ENCODE measurements at places on chromosomes 4 and X.

- no peak for DNase-seq
These were observed 220.7 kb downstream of the HS6ST2 start for GRCh38 chrX:132737743-132738142.

DNA sequence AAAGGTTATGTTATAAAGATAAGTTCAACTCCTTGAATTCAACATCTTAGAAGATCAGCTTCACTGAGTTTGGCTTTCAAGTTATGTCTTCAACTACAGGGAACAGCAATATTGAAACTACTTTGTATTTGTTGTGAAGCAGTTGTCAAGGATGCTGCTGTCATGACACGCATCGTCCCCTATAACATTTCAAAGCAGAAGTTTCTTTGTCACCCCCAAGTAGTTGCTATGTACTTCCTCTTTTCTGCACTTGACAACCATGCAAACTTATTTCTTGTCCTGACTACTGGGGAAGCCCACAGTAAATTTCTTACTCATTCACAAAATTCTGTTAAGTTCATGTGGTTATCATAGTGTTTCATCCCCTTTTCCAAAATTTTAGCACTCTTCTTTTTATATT, 14.3 kb downstream of the ANTXR2 start:
- no peak for DNase-seq

DNA sequence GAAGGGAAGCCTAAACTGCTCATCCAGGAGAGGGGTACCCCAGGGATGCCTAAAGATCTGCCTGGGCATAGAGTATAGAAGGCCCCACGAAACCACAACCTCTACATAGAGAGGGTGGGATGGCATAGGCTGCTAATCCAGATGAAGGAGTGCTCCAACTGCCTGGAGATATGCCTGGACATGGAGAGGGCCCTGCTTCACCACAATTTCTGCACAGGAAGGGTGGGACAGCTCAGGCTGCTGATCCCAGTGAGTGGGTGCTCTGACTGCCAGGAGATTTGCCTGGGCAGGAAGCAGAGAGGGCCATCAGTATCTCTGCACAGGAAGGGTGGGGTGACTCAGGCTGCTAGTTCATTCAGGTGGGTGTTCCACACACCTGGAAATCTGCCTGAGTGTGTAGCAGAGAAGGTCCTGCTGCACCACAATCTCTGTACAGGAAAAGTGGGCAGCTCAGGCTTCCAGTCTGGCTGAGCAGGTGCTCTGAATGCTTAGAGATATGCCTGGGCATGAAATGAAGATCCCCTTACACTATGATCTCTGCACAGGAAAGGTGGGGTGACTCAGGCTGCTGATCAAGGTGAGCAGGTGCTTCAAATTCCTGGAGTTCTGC, 61.1 kb downstream of the ZNF518B start:
- no peak for DNase-seq

DNA sequence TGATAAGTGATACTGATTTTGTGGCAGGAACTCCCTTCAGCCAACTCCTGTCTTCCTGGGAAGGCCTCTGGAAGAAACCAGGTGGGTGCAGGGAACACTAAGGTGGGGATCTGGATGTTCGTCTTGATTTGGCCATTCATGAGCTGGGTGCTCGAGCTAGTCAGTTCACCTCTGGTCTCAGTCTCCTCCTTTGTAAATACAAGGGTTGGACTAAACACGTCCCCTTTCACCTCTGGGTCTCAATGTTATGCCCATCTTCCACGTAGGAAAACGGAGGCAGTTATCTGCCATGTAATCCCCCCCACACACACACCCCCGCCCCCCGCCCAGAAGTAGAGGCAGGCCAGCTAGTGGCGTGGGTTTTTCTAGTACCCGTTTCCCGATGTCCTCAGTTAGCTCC, 4.1 kb upstream of the RS1 start:
- DNase-seq = no peak

DNA sequence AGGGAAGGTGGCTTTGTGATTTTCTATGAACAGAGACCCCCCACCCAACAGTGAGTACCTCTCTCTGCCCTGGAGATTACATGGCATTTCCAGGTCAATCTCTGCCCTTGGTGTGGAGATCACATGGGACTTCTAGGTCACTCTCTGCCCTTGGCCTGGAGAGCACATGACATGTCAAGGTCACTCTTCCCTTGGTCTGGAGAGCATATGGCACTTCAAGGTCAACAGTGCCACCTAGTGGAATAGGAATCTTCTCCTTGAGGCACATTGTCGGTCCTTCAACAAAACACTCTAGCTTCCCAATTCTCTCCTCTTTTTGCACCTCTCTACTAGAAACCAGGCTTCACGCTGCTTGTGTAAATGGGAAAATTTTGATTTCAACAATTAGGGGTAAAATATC, 66.2 kb upstream of the TACR3 start:
- DNase-seq = no peak

DNA sequence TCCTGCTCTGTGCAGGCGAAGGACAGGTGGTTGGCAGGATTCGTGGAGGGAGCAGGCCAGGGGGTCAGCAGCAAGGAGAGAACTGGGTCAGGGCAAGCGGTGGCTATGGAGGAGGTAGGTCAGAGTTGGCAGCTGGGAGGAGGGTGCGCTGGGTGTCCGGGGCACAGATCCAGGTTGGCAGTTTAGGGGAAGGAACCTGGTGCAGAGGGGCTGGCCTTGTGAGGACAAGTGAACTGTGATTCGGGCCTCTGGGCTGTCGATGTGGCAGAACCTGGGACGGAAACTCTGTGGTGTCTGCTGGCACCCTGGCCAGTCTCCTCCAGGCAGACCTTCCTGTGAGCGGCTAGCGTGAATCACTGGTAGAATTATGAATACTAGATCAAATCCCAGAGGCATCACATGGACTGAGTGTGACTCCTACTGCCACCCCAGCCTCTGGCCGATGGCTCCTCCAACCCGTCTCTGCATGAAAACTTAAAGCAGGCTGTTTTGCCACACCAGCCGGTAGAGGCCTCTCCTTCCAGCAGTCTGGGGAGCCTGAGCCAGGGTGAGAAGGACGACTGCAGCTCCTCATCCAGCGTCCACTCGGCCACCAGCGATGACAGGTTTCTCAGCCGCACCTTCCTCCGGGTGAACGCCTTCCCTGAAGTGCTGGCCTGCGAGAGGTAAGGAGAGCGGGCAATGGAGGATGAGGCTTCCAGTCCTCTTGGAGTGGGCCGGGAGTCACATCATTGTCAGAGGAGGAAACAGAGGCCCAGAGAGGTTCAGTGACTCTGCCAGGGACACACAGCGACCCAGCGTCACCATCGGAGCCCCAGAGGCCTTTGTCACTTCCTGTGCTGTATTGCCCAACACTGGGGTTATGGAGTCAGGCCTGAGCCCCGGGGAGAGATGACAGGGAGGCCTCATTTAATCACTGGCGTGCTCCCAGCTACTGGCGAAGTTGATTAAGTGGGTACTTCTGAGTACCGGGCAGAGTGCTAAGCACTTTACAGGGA, 20.3 kb downstream of the EVC start:
- DNase-seq = no peak

GRCh38 chrX:96447161-96447560, 237.5 kb upstream of the DIAPH2 start:
- no peak for DNase-seq

All from fibroblast of skin of left biceps (primary cell).